ENCODE measurements at places on chromosomes 4 and X. TPM values are rescaled to one million over a fixed set of nuclear protein-coding genes. Genes with fewer than 3 reads are reported as not detected.

- no peak for DNase-seq
Measured at GRCh38 chrX:148958901-148959300, 458.5 kb downstream of the AFF2 start.

DNA sequence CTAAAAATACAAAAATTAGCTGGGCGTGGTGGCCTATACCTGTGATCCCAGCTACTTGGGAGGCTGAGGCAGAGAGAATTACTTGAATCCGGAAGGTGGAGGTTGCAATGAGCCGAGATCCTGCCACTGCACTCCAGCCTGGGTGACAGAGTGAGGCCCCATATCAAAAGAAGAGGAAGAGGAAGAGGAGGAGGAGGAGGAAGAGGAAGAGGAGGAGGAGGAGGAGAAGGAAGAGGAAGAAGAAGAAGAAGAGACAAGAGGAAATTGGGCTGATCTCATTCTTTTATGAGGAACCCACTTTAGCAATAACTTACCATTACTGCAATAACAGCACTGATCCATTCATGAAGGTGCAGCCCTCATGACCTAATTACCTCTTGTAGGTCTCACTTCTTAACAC is 138.9 kb upstream of the GIMD1 start:
- no peak for DNase-seq

DNA sequence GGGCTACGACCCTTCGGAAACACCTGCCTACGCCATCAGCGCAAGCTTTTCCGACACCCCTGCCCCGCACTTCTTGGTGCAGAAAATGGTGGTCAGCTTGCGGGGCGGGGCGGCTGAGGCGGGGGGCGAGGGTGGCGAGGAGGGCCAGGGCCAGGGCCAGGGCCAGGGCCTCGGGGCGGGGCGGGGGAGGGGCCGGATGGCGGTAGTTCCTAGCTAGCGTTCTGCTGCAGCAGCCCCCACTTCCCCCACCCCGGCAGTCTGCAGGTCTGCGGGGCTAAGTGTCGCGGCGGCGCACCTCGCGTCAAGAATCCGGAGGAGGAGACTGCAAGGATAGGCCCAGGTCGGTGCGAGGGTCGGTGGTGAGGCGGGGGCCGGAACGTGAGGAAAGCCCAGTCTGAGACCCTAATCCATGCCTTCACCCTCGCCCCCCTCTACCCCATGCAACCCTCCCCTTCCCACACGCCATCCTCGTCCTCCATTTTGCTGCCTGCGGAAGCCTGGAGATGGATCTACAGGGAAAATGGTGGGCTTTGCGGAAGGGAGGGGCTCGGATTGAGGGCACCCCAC is 600 bp downstream of the BEX4 start:
- no peak for DNase-seq

DNA sequence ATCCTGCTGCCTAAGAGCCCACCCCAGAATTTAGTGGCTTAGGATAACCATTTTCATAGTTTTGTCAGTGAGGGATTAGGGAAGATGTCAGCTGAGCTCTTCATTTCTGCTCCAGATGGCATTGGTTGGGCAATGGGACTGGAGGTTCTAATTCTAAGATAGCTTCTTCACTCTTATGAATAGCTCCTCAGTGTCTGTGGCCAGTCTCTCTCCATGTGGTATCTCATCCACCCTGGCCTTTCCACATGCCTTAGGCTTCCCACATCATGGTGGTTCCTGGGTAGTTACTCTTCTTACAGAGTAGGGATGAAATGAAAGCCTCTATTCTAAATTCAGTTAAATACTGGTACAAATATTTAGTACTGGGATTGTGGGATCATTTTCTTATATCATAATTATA is 31.3 kb downstream of the REPS2 start:
- no peak for DNase-seq

- DNase-seq: no peak
Measured at GRCh38 chr4:123408471-123409084, 12.0 kb downstream of the SPRY1 start.

- no peak for DNase-seq
Measured at GRCh38 chrX:68631336-68631735, 16.1 kb upstream of the STARD8 start.

DNA sequence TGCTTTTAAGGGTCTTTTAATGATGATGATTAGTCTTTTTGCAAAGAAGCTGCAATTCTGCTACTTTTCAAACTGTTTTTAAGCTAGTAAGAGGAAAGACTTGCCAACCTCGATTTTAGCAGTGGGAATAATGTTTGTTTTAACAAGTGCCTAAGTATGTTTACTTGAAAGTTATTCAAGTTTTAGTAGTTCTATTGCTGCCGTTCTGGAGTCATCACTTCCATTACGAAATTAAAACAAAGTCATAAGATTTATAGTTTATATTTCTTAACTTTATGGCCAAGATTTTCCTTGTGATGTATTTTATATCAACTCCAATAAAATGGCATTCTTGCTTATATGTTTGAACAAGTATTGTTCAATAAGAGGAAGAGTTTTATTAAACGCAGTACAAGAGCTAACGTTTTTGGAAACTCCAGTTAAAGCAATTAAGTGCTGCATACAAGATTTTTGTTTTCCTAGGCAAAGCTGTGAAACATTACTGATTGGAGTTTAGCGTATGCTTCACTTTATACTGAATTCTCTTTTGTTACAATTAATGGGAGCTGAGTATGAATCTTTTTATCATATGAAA is 211.3 kb downstream of the TENM3 start:
- no peak for DNase-seq

DNA sequence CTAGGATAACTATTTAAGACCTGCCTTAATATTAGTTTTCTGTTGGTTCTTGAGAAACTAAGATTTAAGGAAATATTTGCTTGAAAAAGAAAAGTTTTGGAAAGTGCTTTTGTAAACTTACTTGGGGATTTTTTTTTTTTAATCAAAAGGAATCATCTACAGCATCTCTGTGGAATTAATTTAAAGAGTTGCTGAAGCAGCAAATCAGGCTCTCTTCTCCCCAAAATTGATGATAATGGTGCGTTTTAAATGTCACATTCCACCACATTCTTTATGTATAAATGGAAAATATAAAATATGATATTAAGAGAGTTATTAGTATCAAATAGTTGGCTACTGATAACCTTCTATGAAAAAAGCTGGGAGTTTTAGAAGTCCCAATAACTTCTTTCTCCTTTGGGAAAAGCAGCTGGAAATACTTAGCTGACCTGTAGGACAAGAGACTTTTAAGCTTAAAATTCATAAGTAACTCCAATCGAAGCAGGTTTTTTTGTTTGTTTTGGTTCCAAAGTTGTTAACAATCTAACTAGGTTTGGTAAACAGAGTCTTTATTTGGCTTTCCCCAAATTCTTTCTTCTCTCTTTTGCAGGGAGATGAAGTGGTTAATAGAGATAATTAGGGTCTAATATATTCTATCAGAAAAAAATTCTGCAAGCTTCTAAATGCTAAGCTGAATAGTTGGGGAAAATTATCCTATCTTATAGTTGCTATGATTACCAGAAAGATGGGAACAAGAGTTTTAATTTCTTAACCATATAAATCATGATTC is 4.4 kb downstream of the KLF3 start:
- no peak for DNase-seq

DNA sequence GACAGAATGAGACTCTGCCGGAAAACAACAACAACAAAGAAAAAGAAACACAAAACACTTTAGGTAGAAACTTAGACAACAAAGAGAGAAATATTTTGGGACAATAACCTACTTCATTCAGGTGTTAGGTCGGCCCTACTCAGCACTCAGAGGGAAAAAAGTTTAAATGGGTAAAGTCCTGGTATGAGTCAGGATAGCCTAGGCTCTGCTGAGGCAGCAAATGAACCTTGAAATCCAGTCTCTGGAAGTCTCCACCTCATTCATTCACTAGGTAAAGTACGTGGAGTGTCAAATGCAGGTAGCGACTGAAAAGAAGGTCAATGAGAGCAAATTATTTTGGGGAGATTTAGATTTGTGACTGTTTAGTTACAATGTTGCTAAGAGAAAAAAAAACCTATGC is 127.4 kb downstream of the FHDC1 start:
- DNase-seq: no peak

GRCh38 chrX:42093756-42094155 is 170.4 kb upstream of the CASK start:
- DNase-seq: no peak

DNA sequence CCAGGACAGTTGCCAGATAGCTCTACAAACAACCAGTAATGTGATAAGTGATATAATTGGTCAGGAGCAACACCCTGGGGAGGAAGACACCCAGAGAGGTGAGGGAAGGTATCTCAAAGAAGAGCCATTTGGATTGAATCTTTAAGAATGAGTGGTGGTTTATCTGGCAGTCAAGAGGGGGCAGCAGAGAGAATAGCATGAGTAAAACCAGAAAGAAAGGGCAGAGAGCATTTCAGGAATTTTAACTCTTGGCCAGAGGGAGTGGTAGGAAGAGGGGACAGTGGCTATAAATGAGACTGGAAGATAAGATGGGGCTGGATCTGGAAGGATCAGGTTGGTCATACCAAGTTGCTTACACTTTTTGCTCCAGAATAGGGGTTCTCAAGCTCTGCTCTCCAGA is 5.9 kb upstream of the SEPTIN6 start:
- no peak for DNase-seq

DNA sequence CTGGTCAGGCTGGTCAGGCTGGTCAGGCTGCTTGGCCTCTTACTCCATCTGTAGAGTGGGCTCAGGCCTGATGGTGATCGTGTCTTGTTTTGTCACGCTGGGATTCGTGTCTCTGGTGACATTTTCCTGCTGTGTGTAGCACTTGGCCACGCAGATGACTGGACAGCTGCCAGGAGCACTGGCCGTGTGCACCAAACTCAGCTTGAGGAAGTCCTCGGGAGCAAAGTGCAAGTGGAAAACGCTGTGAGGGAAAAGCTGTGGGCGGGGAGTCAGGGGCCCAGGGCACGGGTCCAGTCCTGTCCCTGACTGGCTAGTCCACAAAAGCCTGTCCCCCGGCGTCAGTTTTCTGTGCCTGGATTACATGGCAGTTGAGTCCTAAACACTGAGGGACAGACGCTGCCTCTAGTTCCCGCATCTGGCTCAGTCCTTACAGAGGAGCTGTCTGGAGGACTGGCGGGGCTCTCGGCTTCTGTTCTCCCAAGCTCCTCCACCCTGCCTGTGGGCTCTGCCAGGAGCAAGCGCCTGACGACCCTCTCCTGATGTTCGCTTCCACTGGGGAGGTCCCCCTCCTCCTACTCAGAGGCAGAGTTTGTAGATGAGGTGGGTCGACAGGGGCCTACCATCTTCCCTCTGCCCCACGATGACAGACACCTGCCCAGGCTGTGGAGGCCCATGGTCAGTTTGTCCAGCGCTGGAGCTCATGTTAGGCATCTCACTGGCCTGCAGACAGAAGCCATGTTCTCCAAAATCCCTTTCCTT is 35.9 kb upstream of the GRPEL1 start:
- DNase-seq: no peak

- no peak for DNase-seq
Measured at GRCh38 chr4:37797374-37797773, 29.1 kb upstream of the PGM2 start.

- no peak for DNase-seq
Measured at GRCh38 chr4:29199485-29199884, 1520.7 kb upstream of the PCDH7 start.

GRCh38 chr4:164467493-164467892 is 286.4 kb upstream of the SMIM31 start:
- no peak for DNase-seq

The ABLIM2 gene
- 17.0 TPM for polyA plus RNA-seq

The SSX4B gene
- not detected for polyA plus RNA-seq

The BGN gene
- polyA plus RNA-seq: 95.3 TPM

The MOSPD2 gene
- 6.7 TPM for polyA plus RNA-seq

The SLC10A4 gene
- 0.68 TPM for polyA plus RNA-seq

The GUCY1B1 gene
- polyA plus RNA-seq: 17.3 TPM

The NPFFR2 gene
- polyA plus RNA-seq: 0.29 TPM

The SHOX gene
- 0.58 TPM for polyA plus RNA-seq

The TREX2 gene
- polyA plus RNA-seq: 0.20 TPM

The GAGE12J gene
- not detected for polyA plus RNA-seq

All from forelimb muscle (tissue), 1 donor.